H7 (cell line): ENCODE measurements at places on chromosomes 2 and 18. TPM values are rescaled to one million over a fixed set of nuclear protein-coding genes. Genes with fewer than 3 reads are reported as not detected.

- DNase-seq = peak; percentile 77
These were observed 15.1 kb downstream of the CYS1 start for GRCh38 chr2:10064932-10065772.

GRCh38 chr2:235898766-235899165 is 269.4 kb downstream of the GBX2 start:
- no peak for DNase-seq

DNA sequence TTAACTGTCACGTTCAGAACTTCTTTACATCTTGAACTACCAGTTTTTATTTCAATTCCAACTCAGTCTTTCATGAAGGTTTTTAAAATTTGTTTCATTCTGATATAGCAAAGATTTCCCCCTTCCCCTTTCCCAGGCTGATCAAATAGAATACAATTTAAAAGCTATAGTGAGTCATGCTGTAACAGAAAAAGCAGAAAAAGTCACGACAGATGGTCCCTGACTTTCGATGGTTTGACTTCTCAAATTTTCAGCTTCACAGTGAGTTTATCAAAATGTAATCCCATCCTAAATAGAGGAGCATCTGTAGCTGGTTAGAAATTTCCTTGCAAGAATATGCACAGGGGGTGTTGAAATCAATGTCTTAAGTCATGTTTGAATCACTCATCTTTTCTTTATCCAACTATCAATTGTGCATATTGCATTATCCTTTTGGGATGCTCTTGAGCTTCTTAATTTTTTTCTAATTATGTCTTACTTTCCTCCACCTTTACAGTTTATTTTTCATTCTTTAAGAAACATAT is 500.3 kb downstream of the LRP1B start:
- DNase-seq = no peak

GRCh38 chr18:46950064-46950656 is 32.8 kb downstream of the KATNAL2 start:
- DNase-seq = peak; percentile 63

- no peak for DNase-seq
These were observed 437.4 kb upstream of the MYT1L start for GRCh38 chr2:2768476-2768875.

DNA sequence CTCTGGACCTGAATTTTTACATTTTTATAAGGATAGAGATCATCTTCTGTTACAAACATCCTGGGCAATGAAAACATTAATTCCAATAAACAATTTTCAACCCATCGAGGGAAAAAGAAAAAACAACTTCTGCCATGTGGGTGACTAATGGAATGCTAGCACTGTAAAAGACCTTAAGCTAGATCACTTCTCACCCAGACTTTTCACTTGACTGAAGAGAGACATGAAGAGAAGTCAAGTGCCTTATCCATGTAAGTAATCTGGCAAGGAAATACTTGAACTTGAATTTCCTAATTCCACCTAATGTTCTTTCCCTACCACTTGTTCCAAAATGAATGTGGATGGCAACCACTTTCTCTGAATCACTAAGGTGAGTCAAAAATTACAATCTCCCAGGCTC is 98.3 kb upstream of the ACVR1C start:
- DNase-seq = no peak

DNA sequence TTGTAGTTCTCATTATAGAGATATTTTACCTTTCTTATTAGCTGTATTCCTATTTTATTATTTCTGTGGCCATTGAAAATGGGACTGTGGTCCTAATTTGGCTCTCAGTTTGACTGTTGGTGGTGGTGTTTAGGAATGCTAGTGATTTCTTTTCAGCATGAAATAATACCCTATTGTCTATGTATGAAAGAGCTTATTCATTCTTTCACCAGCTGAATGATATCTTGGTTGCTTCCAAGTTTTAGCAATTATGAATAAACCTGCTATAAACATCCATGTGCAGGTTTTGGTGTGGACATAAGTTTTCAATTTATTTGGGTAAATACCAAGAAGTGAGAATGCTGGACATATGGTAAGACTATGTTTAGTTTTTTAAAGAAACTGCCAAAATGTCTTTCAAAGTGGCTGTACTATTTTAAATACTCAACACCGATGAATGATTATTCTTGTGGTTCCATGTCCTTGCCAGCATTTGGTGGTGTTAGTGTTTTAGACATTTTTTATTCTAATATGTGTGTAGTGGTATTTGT is 501.6 kb upstream of the GYPC start:
- DNase-seq = no peak

GRCh38 chr2:37614061-37614738 is 57.2 kb downstream of the CDC42EP3 start:
- DNase-seq = no peak

DNA sequence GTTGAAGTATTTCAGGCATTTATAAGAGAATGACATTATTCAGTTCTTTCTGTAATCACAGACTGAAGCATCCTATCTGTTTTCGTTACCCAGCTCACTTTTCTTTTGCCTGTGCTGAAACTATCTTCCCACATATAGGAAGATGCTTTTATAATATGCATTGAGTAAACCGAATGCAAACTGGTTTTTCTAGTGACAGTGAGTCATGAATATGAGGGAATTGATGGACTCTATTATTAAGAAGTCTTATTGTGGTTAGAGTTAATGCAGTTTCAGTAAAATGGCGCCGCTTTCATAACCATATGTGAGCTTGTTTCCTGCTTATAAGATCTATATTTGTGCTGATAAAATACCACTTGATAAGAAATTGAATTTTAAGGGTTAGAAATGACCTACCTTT is 59.2 kb downstream of the ACVR2A start:
- DNase-seq = no peak

DNA sequence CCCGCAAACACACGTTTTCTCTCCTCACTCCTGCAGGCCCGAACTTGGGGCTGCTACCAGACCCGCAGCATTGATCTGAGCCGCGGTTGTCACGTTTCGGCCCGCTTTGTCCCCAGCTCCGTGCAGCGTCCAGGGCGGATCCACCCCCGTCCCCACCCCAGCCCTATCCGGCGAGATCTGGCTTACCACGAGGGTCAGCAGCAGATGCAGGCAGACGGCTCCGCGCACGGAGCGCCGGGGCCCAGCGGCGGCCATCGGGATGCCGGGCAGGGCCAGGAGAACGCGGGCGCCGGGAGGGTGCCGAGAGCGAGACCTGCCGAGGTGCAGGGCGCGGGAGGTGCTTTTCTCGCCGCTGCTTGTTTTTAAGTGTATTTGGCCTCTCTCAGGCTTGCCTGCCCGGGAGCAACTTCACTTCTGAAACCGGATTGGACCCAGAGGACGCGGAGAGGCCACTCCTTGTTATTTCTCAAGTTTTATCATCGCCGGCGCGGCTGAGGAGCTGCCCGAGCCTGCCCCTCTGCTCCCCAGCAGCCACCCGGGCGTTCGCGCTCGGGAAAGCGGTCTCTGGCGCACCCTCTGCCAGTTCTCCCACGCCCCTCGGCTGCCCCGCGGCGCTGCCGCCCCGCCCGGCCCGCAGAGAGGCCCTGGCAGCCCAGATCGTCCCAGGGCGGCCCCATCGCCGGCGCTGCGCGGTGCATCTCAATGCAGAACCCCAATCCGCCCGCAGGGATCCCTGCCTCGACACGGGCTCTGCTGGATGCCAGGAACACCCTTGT is at the start of gene DSC3:
DSC3 (minus strand) TSS at position 337 of the 776 bp plus-strand sequence; CDS start at position 255, 82 bp downstream.
- DNase-seq = peak; percentile 82

GRCh38 chr2:178111743-178112142 is 494 bp upstream of the RBM45 start:
- DNase-seq = no peak

DNA sequence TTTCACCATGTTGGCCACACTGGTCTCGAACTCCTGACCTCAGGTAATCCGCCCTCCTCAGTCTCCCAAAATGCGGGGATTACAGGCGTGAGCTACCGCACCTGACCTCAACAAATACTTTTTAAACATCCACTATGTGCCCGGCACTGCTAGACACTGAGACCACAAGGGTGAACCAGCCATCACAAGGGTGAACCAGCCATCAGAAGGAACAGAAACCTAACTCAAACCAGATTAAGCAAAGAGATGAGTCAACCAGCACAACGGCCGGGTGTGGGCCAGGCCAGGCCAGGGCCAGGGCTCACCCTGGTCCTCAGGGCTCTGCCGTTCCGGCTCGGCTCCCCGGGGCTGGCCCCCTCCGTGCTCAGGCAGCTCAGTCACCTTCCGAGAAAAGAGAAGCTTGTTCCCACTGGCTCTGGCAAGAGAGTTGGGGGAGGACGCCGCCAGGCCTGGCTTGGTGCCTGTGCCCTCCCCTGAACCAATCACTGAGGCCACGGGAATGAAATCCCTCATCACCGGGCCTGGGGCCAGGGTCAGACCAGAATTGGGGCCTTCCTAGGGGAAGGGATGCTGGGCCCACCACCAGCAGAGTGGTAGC is 4.4 kb downstream of the TEX44 start:
- DNase-seq = peak; percentile 30

DNA sequence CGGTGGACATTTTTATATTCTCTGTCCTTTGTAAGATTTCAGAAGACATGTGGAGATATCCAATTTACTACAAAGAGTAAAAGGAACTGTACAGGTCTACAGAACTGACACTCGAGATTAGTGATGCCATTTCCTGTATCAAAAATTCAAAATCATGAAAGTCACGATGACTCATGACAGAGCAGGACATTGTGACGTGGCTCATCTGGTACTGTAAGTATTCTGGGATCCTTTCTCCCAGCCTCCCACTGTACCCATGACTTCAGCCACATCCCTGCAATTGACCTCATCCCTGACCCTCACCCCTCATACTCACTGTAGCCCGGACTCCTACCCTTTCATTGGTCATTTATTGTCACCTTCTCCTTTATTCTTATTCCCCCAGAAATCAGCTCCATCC is 736.5 kb downstream of the EPHA4 start:
- no peak for DNase-seq

DNA sequence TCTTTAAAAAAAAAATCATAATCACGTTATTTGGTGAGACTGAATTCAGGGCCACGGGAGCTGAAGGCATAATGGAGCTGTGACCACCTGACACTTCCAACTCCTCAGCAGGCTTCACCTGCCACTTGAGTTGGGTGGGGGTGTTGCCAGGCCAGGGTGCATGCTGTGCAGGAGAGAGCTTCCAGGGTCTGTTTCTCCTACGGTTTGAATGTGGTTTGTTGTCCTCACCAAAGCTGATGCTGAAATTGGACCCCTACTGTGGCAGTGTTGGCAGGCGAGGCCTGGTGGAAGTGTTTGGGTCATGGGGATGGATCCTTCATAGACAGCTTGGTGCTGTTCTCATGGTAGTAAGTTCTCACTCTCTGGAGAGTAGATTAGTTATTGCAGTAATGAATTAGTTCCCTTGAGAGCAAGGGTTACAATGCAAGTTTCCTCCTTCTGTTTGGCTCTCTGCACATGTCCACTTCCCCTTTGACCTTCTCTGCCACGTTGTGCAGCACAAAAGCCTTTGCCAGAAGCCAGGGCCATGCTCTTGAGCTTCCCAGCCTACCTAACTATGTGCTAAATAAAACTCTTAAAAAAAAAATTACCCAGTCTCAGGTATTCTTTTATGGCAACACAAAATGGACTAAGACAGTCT is 38.3 kb upstream of the ANKRD44 start:
- DNase-seq = no peak

DNA sequence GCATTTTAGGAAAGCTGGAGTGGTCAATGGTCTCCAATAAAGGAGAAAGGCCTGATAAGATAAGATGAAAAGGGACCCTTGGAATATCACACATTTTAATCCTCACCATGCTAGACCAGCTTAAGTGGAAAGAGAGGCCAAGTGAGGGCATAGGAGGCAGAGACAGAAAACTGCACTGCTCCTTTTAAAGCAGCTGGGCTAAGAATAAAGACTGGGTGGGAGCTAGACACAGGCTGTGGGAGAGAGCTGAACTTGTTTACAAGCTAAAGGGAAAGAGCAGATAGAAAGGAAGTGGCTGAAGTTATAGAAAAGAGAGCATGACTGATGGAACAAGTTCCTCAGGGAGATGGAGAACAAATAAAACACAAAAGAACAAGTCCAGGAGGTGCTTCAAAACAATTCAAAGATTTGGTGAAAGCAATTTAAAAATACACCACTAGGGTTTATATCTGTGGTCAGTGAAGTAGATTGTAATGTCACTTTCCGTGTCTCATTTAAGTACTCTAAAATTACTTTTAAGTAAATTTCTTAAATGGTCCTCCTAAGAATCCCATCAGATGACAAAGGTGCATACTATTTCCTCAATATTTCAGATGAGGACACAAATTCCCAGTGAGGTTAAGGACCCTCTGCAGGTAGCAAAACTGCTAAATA is 7.5 kb downstream of the COL5A2 start:
- no peak for DNase-seq

- no peak for DNase-seq
These were observed 35.5 kb downstream of the ST8SIA5 start for GRCh38 chr18:46721331-46721730.

DNA sequence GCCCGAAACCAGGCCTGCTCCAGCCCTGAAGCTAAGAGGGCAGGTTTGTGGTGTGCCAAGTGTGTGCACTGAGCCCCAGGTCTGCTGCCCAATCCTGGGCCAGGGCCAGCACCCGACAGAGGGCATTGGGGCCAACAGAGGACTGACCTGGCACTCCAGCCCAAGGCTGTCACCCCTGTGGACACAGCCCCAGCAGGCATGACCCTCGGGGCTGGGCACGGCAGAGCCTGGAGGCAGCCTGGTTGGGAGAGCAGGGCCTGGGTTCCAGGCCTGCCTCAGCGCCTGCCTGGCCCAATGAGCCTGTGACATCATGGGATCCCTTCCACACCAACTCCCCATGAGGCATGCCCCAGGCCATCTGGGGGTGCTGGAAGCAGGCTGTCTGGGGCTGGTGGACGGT is 10.8 kb upstream of the SNED1 start:
- DNase-seq = no peak

- peak; percentile 64 for DNase-seq
These were observed 35.4 kb upstream of the REEP1 start for GRCh38 chr2:86372641-86373502.

DNA sequence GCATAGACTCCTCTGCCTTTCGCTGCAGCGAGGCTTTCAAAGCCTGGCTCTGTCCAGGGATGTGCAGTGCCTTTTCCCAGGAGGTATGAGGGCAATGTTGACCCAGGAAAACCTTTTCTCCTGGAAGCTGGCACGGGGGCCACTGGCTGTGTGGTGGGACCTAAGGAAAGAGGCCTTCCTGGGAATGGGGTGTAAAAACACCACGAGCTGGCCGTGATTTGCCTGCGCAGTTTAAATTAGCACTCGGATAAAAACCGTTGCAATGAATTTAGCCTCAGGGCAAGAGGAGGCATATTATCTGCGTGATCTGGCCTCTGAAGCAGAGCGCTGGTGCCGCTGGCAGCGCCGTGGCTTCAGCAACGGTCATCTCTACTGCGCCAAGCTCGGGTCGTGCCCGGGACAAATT is 3.0 kb downstream of the OSR1 start:
- DNase-seq = no peak

ATP8B1 gene
- total RNA-seq = 1.4 and 2.4 TPM in 2 replicates

ZFP36L2 gene
- total RNA-seq = 9.5 and 12.0 TPM in 2 replicates

IL36RN gene
- total RNA-seq = not detected in 2 replicates

REEP1 gene
- 0.48 and 0.59 TPM in 2 replicates for total RNA-seq

SKA1 gene
- 29.2 and 33.9 TPM in 2 replicates for total RNA-seq

SCG2 gene
- total RNA-seq = 2.5 and 3.4 TPM in 2 replicates
